Choroid plexus epithelial cell (primary cell): ENCODE measurements at places on chromosomes 12 and 14.
A peak's percentile ranks its signal among the peaks of the same experiment; 100 is the strongest.

GRCh38 chr14:64465191-64465822 is at the start of gene AKAP5:
Gene AKAP5, plus strand, starts transcription at chr14:64465499. Its CDS starts 2,896 bp downstream, at chr14:64468395.
- peak; percentile 31 for DNase-seq

- DNase-seq = peak; percentile 69
These were observed 29.9 kb upstream of the TMEM260 start for GRCh38 chr14:56549721-56550120.

- DNase-seq = no peak
These were observed 132.4 kb downstream of the ANO6 start for GRCh38 chr12:45348311-45348710.

DNA sequence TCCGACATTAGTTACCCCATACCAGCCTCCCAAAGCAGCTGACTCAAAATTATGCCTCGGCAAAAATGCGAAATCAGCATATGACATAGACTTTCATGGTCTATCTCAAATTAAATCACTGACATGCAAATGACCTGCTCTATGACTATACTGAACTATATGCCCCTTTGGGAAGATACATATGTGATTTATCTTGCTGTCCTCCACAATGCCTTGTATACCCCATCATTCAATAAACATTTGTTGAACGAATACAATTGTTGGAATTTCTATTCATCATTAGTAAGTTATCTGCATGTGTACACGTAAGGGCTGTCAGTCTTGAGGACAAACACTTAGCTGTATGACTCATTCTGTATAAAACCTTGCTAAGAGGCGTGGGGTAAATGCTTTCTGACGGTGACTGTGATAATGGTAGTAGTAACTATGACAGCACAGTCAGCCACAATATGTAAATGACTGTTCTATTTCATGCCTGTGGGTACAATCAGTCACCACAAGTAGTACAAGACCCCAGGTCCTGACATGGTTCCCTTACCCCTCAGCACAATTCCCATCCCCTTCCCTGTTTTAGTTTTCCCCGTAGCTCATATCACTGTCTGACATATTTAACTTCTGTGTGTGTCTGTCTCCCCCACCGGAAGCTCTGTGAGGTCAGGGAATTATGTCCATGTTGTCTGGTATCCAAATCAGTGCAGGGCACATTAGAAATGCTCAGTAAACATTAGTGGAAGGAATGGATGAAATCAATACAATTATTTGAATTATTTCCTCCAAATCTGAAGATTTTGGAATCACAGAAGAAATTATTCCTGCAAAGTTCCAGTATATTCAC is 42.8 kb downstream of the STXBP6 start:
- DNase-seq = peak; percentile 78

DNA sequence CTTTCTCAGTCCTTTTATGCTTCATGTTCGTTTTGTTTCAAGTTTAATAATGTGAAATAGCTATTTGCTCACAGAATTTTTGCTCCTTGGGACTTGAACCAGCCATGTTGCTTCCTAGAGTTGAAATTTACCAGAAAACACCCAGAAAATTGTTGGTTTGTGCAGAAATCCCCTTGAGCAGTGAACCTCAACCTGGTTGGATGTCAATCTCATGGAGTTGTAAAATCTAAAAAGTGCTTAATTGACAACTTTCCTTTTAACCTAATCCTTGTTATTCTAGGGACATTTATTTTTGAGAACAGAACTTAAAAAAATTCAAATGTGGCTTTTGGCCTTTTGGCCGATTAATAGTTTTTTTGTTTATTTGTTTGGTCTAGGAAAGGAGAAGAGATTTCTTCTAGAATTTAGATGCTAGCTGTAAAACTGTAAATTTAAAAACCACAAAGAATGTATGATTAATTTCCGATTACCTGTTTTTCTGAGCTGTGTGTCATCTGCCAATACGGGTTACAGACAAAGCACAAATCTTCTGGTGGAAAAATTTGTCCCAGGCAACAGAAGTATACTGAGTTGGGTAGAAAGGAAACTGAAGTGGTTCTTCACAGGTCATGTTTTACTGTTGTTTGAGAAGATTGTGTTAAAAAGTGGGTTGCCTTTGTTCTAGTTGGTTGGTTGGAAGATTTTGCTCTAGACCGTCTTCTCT is 154.4 kb downstream of the FUT8 start:
- DNase-seq = peak; percentile 5

GRCh38 chr12:102201436-102202061 is 3.9 kb upstream of the PMCH start:
- no peak for DNase-seq

GRCh38 chr14:104315625-104316024 is 177.2 kb downstream of the KIF26A start:
- DNase-seq = no peak

- peak; percentile 65 for DNase-seq
These were observed 42.3 kb downstream of the CPM start for GRCh38 chr12:68890701-68891113.

GRCh38 chr12:46360908-46361666 is 11.5 kb downstream of the SLC38A2 start:
- DNase-seq = peak; percentile 30

DNA sequence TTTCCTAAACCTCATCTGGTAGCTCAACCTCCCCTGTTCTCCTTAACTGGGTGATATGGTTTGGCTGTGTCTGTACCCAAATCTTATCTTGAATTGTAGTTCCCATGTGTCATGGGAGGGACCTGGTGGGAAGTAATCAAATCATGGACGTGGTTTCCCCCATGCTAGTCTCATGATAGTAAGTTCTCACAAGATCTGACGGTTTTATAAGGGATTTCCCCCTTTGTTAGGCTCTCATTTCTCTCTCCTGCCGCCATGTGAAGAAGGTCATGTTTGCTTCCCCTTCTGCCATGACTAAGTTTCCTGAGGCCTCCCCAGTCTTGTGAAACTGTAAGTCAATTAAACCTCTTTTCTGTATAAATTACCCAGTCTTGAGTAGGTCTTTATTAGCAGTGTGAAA is 19.5 kb downstream of the COX16 start:
- no peak for DNase-seq

GRCh38 chr14:34640826-34641225 is 10.9 kb upstream of the SNX6 start:
- no peak for DNase-seq

GRCh38 chr12:100574187-100575074 is 947 bp downstream of the GAS2L3 start:
- DNase-seq = no peak

DNA sequence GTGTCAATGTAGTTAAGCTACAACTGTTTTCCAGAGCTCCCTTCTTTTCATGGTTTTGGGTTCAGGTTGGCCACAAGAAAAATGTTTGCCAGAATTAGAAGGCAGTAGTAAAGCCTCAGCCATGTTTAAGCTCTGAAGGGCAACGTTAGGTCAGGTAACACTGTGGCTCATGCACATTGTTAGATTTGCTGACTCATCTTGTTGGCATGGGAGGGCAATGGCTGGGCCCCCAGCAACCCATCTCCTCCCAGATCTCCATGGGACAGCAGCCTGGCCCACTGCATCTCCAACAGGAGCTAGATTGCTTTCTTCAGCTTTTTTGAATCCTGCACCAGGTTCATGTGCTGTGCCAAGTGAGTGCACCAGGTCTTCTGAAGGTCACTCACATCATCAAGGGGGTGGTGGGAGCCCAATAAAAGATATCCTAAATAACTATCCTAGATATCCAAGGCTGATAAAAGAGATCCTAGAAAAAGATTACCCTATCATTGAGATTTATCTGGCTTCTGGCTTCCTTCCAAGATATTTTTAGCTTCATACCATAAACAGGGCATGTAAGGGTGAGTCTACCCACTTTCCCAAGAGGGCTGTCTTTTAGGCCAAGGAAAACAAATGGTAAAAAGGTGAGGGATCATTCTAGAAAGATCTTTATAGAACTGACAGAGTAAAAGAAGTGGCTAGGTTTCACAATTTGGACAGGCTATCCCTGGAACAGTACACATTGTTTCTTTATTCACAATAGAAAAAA is 28.9 kb downstream of the PTGER2 start:
- peak; percentile 57 for DNase-seq

- no peak for DNase-seq
These were observed 9.2 kb upstream of the APOLD1 start for GRCh38 chr12:12776261-12776660.

DNA sequence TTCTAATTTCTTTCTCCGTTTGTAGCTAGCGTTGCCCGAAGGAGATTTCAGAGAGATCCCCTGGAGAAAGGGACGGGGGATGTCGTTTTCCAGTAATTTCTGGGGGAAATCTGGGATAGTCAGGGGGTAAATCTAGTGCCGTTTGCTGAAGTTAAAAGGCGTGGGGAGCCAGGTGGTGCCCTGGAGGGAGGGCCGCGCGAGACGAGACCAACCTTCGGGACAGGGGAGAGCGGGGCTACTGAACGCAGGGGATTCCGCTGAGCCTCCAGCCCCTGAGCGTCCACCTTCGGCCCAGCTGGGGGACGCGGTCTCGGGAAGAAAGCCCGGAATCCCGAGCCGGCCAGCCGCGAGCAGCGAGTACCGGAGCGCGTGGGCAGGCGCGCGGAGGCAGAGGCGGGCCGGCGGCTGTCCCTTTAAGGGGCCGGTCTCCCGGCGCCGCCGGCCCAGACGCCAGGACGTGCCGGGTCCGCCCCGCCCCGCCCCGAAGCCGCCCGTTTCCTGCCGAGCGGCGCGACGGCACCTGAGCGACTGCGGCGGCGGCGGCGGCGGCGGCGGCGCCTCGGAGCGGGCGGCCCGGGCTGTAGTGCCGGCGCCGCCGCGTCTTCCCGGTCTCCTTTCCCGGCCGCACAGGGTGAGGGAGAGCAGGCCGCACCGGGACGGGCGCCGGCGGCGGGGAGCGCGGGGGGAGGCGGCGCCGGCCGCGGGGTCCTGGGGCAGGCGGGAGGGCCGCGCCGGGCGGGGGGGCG is at the start of gene KTN1:
Gene KTN1, plus strand, starts transcription at position 484 of the 746 bp plus-strand sequence. CDS start 31,842 bp downstream, outside the sequence.
- peak; percentile 81 for DNase-seq
